RWPE2 (cell line): ENCODE measurements at places on chromosomes 6 and 20.

- no peak for DNase-seq
Measured at GRCh38 chr6:95578106-95578410, 723 bp downstream of the MANEA start.

GRCh38 chr20:19288636-19289035 is 76.2 kb downstream of the SLC24A3 start:
- no peak for DNase-seq

- DNase-seq, result no peak
Measured at GRCh38 chr20:57260934-57261333, 5.5 kb downstream of the BMP7 start.

- DNase-seq, result no peak
Measured at GRCh38 chr20:14478126-14478525, 140.7 kb upstream of the FLRT3 start.

GRCh38 chr6:156189195-156189594 is 588.0 kb upstream of the ARID1B start:
- DNase-seq, result no peak

DNA sequence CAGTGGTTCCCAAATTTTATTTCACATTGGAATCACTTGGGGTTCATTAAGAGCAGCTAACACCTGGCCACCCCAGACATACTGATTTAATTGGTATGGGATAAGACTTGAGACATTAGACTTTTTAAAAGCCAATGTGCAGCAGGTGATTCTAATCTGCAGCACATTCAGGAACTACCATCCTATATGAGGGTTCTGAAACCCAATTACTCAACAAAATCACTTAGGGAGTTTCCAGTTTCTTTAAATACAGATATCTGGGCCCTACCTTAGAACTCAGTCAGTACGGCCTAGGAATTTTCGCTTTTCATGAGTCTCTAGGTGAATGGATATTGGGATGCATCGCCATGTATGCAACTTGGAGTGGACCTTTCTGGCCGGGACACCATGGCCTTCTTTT is 24.0 kb upstream of the L3MBTL3 start:
- DNase-seq, result no peak

- peak; percentile 59 for DNase-seq
Measured at GRCh38 chr20:38420388-38421085, 14.6 kb downstream of the SNHG17 start.

GRCh38 chr20:47354714-47355488 is 1.6 kb downstream of the ZMYND8 start:
- no peak for DNase-seq

GRCh38 chr6:43509984-43510826 is at the start of gene LRRC73:
Gene LRRC73 (minus strand): TSS chr6:43510346. CDS start chr6:43509785, 561 bp downstream.
- no peak for DNase-seq

DNA sequence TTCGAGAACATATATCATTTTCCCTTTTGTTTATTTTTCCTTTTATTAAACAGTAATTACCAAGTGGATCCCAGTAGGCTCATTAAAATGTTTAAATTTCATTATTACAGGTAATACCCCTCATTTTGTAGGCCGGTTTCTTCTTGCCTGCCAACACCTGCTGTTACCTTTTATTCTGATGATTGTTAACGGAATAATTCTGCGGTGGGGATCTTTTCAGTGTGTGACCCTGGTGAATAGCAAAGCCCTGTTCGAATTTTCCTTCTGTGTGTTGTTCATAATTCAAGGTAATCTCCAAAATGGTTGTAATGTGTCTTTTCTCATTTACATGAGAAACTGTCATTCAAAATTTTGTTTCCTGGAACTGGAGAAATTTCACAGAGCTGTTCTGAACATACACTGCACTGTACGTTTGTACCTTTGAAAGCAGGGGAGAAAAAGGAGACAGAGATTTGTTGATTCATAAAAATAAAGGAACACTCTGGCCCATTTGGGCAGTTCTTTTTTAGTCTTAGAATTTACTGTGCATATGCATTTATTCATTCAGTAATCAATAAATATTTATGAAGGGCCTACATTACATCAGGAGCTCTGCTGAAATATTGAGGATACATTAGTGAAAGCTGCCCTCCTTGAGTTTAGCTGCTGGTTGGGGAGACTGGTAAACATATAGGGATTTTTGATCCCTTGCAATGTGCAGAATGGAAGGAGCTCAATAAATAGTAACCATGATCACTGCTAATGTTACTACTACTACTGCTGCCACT is 502.0 kb downstream of the QKI start:
- DNase-seq, result no peak

- DNase-seq, result peak; percentile 75
Measured at GRCh38 chr20:25867776-25868649, 171.4 kb upstream of the ZNF337 start.

DNA sequence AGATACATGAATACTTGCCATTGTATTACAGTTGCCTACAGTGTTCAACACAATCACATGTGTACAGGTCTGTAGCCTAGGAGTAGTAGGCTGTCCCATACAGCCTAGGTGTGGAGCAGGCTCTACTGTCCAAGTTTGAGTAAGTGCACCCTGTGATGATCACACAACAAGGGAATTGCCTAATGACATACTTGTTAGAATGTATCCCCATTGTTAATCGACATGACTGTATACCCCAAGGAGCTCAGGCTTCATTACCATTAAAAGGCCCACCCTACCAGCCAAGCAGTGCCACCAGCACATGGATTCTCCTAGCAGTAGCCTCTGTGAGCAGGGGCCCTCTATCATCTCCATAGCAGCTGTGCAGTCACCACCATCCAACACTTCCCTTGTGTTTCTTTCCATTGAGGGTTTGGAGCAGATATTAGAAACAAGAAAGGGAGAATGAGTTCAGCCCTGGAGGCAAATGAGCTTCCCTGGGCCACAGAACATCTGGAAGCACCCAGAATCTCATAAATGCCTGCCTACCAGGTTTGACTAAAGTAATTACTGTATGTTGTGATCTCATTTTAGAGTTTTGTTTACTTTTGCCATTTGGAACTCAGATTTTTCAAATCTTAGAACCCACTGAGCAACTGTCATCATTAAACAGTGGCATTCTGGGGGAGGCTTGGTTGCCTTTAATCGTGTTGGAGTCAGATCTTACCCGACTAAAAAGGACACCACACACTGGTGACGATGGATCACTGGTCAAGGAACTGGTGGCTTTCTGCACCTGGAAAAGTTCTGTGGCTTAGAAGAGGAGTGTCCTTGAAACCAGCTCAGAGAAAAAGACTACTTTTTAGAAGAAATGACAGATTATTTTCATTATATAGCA is 104.9 kb downstream of the TULP4 start:
- no peak for DNase-seq

DNA sequence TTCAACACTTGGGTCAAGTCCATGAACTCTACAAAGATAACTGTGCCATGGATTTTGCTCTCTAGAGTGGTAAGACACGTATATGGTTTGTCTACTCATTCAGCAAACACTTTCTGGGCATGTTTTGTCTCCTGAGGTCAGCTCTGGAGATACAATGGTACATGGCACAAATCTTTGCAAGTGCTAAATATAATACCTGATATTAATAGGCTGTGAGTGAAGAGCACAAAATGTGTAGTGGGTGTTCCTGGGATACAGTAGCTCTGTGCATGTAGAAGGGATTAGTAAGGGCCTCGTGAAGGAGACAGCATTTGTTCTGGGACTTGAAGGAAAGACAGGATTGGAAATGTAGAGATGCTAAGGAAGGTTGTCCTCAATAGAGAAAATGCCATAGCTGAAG is 360.9 kb downstream of the BCKDHB start:
- no peak for DNase-seq

GRCh38 chr6:128963561-128963960 is 80.6 kb downstream of the LAMA2 start:
- no peak for DNase-seq

- no peak for DNase-seq
Measured at GRCh38 chr20:33284284-33284683, 1.3 kb downstream of the BPIFB1 start.

- no peak for DNase-seq
Measured at GRCh38 chr6:2220154-2220553, 25.3 kb downstream of the GMDS start.

- DNase-seq, result no peak
Measured at GRCh38 chr6:167469672-167470071, 144.8 kb downstream of the TTLL2 start.

- no peak for DNase-seq
Measured at GRCh38 chr20:3106185-3106584, 21.7 kb upstream of the AVP start.

DNA sequence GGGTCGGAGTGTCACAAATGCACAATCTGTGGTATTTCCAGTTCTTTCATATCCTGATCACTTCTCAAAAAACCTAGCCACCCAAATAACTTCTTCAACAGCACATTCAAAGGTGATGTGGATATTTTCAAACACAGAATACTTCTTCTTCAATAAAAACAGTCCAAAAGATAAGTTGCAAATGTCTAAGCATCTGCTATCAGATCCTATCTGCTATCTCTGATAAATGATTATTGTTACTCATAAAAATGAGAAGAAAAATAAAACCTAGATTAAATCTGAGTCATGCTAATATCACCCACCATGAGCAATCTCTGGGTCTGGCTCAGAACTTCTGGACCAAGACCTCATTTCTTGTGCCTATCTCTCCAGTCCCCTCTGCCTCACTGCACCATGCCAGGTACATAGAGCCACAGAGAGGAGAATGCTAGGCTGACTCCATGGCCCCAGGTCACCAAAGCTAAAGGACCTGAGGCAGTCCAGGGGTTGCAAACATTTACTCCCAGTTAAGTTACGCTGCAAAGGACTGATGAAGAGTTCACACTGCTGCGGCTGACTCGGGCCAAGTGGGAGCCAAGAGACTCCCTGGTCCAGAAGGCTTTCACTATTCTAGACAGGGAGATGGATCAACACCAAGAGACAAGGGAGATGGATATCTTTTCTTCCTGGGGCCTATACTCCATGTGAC is 101.4 kb downstream of the KIF13A start:
- DNase-seq, result no peak

GRCh38 chr6:74100719-74101287 is 404.8 kb downstream of the CD109 start:
- DNase-seq, result no peak

GRCh38 chr6:149216459-149216858 is 101.1 kb upstream of the TAB2 start:
- DNase-seq, result no peak

DNA sequence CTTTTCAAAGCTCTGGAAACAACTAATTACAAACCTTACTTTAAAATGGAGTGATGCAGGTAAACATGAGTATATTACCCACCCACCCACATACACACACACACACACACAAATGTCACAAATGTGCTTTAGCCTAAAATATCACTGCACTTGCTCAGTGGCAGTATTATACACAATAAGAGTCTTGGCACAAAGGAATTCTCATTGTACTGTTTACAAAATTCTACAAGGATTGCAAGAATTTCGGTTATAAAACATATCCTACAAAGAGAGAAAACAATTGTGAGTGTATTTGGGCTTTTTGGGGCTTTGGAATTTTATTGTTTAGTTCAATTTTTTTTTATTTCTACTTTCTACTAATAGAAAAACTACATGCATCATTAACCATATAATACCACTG is 113.2 kb upstream of the BEND6 start:
- DNase-seq, result no peak

GRCh38 chr6:4029687-4030086 is 49.2 kb downstream of the FAM217A start:
- DNase-seq, result no peak

DNA sequence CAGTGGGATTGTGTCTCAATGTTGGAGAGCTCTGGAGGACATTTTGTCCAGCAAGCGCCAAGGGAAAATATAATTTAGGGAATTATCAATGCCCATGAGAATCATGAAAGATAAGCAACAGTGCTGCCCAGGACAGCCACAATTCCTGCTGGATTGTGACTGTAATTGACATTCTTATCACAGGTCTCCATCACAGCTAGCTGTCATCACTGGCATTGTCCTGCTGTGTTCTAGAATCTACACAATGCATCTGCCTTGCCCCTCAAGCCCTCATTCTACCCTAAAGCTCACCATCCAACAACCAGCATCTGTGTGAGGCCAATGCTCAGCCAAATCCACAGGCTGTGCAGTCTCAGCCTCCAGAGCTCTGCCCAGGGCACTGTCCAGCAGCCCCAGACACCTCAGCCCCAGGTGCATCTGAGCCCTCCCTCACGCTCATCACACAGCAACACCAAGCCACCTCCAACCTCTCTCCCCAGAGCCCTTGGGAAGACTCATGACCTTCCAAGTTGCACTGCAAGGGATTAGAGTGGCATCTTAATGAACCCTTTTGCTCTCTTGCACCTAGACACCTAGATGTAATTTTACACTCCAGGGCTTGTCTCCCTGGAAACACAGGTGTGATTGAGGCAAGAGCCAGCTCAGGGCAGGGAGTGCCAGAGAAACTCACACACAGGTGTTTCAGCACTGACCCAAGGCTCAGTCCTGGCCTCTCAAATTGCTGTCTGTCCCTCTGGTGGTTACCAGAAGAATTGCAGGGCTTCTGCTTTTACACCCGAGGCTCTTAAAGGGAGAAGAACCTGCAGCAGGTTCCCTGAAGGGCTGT is 85.2 kb upstream of the PHACTR3 start:
- DNase-seq, result no peak
